Glutamatergic neuron (in vitro differentiated cells): ENCODE measurements at places on chromosomes 13 and 19. TPM values are rescaled to one million over a fixed set of nuclear protein-coding genes. Genes with fewer than 3 reads are reported as not detected.

Gene SHISA7
- 3.2 TPM for total RNA-seq

Gene KLF1
- not detected for total RNA-seq

- peaks cover 15% of the 10 kb centered on the region for H3K4me1 ChIP-seq
- DNase-seq: peak; percentile 71
- H3K36me3 ChIP-seq: no peaks in the 10 kb centered on the region
- H3K4me3 ChIP-seq: peak overlapping the region; percentile 99
- peaks cover 7% of the 10 kb centered on the region for H3K27me3 ChIP-seq
- H3K27ac ChIP-seq: peak overlapping the region; percentile 57
Observed at GRCh38 chr19:632579-633067, 714 bp downstream of the POLRMT start.

DNA sequence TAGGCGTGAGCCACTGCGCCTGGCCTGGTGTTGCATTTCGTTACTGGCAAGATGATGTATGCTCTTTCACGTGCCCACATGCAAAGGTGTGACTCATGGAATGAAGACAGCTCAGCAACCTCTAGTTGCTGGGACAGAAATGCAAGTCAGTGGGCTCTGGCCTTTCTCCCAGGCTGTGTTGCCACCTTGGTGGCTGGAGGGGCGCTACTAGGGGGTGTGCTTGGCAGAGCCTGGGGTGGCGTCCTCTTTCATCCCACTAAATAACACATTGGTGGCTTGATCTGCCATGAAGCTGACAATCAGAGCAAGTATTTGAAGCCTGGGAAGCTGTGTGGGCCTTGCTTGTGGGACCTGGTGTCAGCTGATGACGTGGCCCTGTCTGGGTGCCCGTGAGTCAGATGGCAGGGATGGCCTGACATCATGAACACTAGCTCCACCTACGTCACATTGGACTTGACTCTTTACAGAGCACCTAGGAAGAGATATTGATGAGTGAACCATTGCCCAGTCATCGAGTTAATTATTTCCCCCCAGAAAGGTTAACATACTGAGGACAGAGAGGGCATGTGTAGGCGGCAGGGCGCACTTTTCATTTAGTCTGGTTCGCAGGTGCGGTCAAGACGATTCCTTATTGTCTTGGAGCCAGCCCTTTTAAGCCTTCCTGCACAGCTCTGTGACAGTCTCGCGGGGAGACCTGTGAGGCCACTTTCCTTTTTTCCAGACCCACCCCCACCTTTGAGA, 154.2 kb downstream of the TM9SF2 start:
- no peaks in the 10 kb centered on the region for H3K36me3 ChIP-seq
- DNase-seq: no peak
- no peaks in the 10 kb centered on the region for H3K27me3 ChIP-seq

DNA sequence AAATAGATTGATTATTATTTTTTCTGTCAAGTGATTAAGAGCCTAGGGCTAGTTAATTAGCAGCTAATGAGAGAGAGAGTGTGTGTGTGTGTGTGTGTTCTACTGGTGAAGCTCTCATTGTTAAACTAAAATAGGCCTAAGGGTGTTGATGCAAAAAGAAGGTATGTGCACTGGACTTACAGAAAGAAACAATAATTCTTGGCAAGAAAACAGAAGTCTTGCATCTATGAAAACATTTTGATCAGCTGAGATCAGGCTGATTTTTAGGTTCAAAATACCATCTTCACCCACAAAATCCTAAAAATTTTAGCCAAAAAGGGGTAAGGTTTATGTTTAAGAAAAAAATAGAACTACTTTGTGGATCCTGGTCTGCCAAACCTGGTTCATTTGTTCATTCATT, 106.5 kb downstream of the POSTN start:
- peaks cover 5% of the 10 kb centered on the region for H3K4me1 ChIP-seq
- no peak overlapping the region for H3K4me3 ChIP-seq
- no peaks in the 10 kb centered on the region for H3K27me3 ChIP-seq
- DNase-seq: no peak

Gene GPALPP1
- 27.7 TPM for total RNA-seq
